ENCODE measurements at places on chromosomes 12 and 14.

DNA sequence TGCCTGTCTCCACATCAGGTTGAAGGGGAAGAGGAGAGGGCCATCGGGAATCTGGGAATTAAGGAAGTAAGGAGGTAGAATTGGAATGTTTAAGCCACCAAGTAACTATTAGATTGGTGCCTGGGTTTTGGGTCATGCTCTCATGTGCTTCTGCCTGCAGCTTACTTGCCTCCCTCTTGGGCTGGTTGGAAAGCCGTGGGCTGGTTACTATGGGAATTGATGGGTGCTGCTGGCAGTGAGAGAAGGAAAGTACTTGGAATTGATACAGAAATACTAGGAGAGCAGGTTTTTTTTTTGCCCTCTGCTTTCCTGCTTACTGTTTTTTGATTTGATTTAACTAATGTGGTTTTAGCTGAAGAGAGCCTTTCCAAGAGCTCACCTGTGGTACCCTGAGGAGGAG, 493.5 kb upstream of the RGS6 start:
- no peak for DNase-seq

DNA sequence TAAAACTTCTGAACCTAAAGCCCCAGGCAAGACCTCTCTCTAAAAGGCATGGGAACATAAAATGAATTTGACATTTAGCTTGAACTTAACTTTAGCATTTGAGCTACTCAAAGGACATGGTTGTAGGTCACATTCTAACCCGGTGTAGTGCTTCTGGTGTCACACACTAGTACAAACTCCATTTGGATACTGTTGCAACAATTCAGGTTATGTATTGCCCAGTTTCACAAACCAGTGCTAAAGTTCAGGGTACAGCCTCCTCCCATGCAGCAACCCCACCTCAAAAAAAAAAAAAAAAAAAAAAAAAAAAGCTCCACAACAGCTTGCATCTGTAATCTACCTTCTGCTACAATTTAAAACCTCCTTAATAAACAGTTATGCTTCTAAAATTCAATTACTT, 7.8 kb downstream of the PPTC7 start:
- DNase-seq = no peak

DNA sequence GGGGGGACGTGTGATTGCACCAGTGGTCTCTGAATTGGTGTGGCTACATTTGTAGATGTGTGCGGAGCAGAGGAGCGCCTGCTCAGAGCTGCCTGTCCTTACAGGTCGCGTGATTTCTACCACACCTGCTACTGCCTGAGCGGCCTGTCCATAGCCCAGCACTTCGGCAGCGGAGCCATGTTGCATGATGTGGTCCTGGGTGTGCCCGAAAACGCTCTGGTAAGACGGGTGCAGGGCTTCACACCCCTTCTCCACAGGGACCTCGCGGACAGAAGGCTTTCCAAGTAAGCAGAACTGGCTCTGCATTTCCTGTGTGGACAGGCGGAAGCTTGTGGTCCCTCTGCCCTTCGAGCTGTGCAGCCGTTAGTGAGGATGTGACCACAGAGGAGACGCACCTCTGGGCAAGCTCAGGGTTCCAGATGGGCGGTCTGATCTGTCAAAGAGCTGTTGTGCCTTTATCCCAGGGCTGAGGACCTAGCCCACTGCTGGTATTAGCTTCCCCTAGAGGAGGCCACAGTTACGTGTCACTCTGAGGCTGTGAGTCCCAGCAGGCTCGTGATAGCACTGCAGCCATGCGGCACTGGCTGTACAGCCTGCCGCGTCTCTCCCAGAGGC, 47.7 kb downstream of the MAX start:
- DNase-seq = no peak

DNA sequence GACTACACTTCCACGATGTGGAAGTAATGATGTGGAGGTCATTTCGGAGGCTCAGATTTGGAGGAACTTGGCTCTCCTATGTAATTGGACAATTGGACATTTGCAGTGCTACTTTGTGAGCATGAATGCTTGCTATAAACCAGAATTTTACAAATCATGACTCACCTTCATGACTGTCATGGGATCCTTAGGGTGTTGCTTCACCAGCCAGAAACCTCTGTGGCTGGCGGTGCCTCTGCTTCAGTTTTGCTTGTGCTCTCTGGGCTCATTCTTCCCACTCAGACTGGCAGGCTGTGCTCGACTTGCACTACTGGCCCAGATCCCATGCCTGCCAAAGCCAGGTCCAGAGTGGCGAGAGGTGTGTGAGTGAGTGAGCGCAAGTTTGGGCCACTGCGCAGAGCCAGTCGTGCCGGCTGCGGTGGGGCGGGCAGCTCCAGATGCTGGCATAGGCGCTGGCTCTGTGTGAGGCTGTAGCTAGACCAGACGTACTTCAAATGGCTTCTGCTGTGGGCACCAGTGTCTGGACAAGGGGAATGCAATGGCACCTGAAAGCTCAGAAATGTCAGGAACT, 387.8 kb downstream of the AEBP2 start:
- DNase-seq = no peak

- DNase-seq = no peak
Measured at GRCh38 chr14:104732931-104733681, 9.1 kb downstream of the ADSS1 start.

DNA sequence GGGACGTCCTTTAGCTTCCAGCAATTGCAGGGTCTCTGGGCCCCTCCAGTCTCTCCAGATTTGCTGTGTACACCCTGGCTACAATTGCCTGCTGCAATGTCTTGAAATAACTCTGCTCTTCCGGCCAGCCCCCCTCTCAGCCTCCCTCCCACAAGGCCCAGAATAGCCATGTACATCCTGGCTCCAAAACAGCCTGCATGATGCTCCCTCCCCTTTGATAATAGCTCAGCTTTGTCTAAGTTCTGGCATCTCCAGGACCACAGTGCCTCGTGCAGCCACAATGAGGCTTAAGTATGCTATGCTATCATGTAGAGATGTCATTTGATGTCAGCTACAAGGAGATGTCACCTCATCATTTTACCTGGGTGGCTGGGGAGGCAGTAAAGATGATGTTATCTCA, 74.6 kb downstream of the SRRM4 start:
- no peak for DNase-seq

- no peak for DNase-seq
Measured at GRCh38 chr14:35669782-35670181, 135.8 kb downstream of the INSM2 start.

- no peak for DNase-seq
Measured at GRCh38 chr14:62143245-62143644, 381.0 kb downstream of the SNAPC1 start.

GRCh38 chr14:99141236-99141635, 130.8 kb downstream of the BCL11B start:
- no peak for DNase-seq

DNA sequence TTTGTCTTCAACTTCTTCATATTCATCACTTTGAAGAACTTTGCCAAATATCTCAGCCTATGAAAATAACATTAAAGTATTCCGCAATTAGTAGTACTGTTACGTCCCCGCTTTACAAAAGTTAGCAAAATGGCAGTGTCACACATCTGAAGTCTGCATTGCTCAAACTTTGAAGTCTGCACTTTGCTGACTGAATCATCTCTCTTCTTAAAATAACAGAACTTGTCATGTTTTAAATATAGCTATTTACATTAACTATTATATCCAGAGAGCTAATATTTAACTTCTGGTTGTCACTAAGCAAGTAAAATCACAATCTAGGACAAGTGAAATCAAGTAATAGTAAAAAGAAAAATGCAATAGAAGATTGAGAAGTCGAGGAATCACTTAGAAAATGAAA, 34.5 kb downstream of the IPO8 start:
- no peak for DNase-seq

DNA sequence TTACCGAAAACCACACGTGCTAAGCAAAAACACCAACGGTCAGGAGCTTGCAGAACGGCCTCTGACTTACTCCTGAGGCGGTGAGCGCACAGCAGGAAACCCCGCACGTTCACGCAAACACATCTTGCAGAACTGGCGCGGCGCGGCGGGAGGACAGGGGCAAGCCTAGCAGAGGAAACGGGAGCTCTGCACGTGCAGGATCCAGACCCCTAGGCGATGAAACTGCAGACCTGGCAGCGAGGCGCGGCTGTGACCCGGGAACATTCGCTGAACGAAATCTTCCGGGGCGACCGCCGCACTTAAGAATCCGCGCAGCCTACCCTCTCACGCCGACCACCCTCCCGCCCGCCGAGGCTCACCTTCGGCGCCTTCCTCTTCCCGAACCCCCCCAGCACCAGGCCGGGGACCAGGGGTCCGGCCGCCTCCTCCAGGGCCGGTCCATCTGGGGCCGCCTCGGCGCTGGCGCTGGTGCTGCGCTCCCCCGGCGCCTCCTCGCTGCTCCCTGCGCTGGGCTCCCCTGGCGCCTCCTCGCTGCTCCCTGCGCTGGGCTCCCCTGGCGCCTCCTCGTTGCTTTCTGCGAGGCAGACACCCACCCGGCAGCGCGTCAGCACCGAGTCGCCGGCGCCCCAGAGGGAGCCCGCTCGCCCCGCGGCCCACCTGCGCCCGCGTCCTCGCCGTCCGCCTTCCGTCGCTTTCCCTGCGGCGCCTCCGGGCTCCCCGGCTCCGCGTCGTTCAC, 615 bp downstream of the DDX51 start:
- DNase-seq = peak; percentile 24

DNA sequence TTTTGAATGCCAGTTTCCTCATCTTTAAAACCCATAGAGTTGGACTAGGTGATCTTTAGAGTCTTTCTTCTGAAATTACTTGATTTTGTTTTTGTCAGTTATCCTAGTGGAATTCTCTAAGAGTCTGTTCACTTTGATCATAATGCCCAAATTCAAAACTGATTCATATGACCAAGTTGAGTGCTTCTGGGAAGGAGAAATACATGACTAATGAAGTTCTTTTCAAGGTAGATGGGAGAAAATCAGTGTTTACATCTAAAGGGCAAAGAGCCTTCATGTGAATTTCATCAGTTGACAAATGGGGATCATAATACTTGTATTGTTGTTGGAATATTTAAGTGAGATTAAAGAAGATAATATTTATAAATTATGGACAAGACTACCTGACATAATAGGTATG, 53.2 kb downstream of the ERC1 start:
- DNase-seq = no peak

DNA sequence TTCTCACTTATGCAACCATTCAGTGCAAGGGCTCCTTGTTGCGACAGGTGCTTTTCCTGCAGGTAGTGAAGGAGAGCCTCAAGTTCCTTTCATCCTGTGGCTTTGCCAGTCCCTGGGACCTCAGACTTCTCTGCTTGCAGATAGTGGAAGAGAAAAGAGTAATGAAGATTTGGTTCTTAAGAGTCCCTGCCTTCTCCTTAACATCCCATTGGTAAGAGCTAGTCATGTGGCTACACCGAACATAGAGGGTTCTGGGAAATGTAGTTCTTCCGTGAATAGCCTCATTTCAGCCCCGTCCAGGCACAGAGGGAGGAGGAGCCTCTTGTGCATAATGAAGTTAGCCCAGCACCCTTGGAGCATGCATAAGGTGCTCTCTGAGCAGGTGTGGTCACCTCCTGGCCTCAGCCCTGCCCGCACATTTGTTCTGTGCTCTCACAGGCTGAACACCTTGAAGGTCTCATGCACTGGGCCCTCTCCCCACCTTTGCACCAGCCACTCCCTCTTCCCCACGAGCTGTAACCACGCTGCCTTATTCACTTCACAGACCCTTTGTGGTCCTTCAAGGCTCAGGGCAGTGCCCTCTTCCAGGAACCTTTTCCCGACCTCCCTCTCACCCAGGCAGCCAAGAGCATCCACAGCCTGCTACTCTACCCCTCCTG, 134.0 kb downstream of the BCL11B start:
- DNase-seq = no peak

DNA sequence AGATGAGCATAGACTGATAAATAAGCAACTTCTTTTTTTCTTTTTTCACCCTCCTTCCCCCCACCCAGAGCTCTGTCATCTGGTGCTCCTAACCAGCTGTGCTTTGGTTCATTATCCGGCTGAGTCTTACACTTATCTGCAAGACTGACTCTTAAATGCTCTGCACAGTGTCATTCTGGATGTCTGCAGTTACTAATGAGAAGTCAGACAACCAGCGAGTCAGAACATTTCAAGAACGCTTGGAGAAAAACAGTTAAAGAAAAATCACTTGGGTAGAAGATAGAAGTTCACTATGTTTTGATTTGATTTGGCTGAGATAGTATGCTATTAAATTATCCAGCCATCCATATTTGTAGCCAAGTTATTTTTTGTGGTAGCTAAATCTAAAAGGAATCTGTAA, 328.9 kb upstream of the PRICKLE1 start:
- no peak for DNase-seq

- DNase-seq = no peak
Measured at GRCh38 chr14:32102152-32102787, 25.2 kb downstream of the ARHGAP5 start.

GRCh38 chr14:99784508-99784907, 8.7 kb upstream of the EML1 start:
- DNase-seq = no peak

- no peak for DNase-seq
Measured at GRCh38 chr12:22530-23201, 43.9 kb upstream of the IQSEC3 start.

DNA sequence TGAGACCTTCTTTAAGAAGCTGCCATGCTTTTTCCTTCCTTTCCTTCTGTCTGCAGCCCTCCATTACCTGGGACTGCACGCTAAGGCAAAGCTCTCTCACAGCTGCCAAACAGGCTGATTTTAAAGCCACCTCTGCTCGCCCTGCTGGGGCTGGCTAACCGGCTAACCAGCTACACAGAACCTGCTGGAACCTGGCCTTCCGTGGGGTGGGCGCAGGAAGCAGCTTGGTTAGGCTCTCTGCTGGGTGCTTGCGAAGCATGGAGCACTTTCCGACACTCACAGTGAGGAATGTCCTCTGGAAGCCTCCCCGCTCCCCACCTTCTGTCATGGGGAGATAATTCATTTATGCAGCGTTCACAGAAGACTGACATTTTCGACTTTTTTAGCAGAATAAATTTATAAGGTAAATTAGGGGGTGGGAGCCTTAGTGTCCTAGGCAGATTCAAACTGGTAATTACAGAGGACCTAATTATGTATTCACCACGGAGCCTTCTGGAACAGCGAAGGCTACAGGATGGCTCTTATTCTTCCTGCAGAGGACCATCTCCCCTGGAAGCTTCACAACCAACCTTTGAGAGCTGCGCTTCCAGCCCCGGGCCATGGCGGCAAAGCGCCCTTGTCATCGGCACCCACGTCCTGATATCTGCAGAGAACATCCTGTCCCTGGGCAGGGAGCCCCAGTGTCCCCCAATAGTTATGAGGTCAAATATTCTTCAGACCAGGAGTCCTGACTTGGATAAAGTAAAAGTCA, 12.4 kb upstream of the BCL11B start:
- DNase-seq = no peak

- DNase-seq = no peak
Measured at GRCh38 chr12:43835264-43835655, 621 bp upstream of the TMEM117 start.

DNA sequence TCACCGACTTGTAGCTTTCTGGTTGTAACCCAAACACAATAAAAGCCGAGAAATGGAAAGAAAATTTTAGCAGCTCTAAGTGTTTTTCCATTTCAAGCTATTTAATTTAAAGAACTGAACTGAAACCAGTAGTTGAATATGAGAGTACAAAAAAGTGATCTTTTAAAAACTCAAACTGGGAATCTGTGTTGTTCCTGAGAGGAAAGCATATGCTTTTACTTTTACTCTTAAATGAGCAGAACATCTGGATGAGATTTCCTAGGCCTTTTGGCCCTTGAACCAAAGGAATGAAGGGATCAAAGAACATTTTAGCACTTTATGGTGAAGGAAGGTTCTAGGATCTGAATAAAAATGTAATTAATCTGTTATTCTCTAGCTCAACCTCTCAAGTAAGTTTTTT, 1.3 kb downstream of the KERA start:
- DNase-seq = no peak

GRCh38 chr12:68538726-68539614, 71.7 kb upstream of the RAP1B start:
- DNase-seq = peak; percentile 48
